Ovary (tissue), 10 donors: ENCODE measurements at places on chromosomes 2 and 18.

DNA sequence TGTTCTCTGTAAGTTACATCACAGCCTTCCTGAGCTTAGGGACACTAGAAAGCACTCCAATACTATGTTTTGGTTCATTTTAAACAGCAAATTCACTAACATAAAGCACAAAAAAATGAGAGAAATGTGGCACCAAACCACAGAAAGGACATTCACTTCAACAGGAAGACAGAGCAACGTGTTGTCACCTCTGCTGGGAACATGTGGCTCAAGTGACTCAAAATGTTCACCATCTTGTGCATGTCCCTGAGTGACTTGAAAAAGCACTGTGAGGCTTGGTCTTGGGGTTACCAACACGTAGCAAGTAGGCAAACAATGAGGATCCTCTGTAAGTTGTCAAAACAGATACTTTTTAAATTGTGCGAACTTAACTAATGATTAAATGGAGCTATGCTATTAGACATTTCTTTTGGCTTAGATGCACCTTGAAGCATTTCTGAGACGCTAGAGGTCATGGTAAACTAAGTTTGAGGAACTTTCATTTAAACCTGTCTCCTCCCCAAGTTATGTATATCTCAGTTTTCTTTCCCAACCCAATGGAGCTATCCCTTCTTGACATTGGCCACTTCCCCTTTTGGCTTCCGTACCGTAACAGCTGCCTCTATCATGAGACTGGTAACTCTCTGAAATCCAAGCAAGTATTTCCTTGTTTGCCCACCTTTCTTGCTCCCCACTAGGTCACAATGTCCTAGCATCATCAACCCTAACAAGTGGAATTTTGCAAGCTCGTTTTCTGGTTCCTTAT, 14.0 kb upstream of the ST6GAL2 start:
- no peak for DNase-seq

DNA sequence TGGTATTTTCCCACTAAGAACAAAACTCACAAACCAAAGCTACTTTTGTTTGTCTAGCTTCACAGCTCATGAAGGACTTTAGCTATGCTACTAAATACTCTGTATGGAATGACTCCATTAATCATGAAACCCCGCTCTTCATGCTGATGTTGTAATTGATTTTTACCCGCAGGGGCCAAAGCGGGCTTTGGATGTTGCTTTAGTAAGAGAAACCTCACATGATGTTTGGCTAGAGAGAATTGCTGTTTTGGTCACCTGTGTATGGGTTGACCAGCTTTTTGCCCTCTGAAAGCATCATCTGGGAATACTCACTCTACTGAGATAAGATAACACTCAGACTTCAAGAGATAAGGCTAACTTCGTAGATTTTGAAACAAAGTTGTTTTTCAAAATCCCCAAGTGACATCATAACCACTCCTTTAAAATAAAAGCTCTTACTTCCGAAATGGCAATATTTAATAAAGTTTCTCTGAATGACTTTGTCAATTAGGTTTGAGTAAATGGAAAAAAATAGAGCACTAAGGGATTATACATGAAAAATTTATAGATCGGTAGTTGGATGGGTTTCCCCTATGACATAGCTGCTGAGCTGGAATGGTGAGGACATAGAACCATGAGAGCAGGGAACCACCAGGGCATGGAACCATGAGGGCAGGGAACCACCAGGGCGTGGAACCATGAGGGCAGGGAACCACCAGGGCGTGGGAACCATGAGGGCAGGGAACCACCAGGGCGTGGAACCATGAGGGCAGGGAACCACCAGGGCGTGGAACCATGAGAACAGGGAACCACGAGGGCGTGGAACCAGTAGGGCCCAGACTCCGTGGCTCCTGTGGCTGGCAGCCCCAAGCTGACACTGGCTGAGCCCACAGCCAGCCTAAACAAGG, 31.9 kb downstream of the ACKR3 start:
- no peak for DNase-seq

- no peak for DNase-seq
Measured at GRCh38 chr2:54535599-54536195, 79.6 kb downstream of the SPTBN1 start.

DNA sequence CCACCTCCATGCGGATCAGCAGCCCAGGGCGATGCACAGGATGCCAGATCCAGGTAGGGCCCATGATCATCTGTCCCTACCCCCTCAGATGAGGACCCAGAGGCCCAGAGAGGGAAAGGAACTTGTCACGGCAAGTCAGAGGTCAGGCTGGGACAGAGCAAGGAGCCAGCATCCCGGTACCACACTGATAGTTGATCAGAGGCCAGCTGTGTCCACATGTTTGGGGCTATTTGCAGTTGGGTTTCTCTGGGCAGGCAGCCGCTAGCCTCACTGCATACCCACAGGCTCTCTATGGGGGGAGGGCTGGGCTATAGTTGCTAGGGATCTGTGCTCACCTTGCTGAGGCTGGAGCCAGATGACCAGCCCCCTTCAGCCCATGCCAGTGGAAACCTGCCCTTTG, 9.6 kb downstream of the GAREM2 start:
- no peak for DNase-seq

- no peak for DNase-seq
Measured at GRCh38 chr2:2742726-2743125, 411.7 kb upstream of the MYT1L start.

DNA sequence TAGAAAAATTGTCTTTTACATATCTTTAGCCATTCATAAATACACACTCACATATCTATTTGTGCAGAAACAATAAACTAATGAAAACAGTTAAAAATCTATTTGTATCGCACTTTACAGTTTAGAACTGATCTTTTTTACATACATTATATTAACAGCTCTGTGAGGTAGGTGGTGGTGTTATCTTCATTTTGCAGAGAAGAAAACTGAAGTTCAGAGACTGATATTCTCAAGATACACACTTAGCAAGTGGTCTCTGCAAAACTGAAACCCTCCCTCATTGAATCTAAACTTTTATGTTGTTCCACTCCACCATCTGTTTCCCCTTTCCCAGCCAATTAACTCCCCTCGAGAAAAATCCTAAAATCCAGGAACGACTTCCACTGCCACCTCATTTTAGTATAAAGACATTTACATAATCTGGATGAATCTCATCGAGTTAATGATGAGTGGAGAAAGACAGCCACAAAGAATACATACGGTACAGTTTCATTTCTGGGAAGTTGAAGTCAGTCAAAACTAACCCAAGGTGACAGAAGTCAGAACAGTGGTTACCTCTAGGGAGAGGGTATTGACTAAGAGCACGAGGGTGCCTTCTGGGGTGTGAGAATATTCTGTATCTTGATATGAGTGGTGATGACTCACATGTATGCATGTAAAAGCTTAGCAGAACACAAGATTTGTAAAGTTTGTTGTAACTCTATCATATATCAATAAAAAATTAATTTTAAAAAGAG, 524.2 kb upstream of the TCF4 start:
- no peak for DNase-seq

DNA sequence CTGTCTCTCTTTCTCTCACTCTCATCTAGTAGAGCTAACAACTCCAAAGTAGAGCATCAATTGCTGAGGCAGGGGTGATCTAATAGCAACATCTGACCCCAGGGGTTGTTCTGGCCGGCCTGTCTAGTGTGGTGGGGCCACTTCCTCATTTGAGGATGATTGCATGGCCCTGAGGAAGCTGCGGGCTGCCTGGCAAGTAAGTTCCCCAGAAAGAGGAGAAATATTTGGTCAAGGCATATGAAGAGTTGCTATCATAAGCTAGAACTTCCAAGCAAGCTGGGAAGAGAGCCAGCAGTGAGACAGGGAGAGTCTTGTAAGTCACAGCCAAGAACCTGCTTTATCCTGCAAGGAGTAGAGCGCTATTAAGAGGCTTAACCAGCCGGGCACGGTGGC, 50.8 kb upstream of the TMEM87B start:
- DNase-seq: no peak
